Stimulated activated CD4-positive, alpha-beta T cell treated with anti-CD3 and anti-CD28 coated beads, Interleukin-1b, Interleukin-23, amount 100 ng/mL, for 1 hour (primary cell): ENCODE measurements at places on chromosomes 6 and 20.

GRCh38 chr6:163008186-163008585 lies 280.4 kb downstream of the PACRG start:
- no peak for DNase-seq

DNA sequence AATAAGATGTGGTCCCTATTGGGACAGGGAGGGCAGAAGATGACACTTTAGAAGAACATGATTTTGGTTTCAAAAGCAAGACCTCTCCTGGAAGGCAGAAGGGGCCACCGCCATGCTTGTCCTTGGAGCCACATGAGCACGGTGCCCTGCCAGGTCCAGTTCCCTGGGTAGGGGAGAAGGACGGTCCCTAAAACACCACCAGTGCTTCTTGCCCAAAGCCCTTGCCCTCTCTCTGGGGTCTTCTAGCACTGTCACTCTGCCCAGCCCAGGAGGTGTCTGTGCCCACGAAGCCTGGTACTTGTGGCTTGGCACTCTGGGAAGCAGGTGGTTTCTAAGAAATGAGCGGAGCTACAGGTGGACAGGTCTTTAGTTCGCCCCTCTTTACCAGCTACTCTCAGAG lies 46.0 kb downstream of the PLCG1 start:
- no peak for DNase-seq

DNA sequence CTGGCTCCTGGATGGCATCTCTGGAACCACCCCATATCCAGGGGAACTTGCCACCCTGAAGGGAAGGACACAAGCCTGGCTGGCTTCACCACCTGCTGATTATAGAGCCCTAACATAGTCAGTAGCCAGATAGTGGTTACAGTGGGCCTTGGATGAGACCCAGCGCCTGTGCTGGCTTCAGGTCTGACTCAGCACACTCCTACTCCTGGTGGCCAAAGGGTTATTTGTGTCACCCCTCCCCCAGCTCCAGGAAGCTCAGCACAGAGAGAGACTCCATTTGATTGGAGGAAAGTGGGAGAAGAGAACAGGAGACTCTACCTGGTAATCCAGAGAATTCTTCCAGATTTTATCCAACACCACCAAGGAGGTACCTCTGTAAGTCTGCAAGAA lies 12.8 kb downstream of the SNX14 start:
- DNase-seq: no peak

- DNase-seq: no peak
These were observed 167.9 kb downstream of the NRN1 start for GRCh38 chr6:5838656-5839396.

- DNase-seq: no peak
These were observed 3.9 kb downstream of the ZFP57 start for GRCh38 chr6:29676981-29677601.
